ENCODE measurements at places on chromosomes 3 and 15.

DNA sequence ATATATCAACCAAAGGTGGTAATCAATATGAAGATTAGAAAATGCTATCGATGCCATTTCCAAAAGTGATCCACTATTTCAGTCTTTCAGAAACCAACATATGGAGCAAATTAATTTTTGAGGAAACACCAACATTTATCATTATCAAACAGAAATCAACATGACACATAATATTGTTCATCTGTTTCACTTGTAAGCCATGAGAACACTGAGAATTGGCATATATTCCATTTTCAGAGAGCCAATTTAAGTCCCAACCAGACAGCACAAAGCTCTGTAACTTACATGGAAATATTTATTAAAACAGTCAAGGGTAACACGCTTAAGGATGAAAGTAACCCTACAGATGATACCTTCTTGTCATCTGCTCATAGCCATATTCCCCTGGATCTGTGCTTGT lies 37.6 kb upstream of the STRIT1 start:
- no peak for DNase-seq

DNA sequence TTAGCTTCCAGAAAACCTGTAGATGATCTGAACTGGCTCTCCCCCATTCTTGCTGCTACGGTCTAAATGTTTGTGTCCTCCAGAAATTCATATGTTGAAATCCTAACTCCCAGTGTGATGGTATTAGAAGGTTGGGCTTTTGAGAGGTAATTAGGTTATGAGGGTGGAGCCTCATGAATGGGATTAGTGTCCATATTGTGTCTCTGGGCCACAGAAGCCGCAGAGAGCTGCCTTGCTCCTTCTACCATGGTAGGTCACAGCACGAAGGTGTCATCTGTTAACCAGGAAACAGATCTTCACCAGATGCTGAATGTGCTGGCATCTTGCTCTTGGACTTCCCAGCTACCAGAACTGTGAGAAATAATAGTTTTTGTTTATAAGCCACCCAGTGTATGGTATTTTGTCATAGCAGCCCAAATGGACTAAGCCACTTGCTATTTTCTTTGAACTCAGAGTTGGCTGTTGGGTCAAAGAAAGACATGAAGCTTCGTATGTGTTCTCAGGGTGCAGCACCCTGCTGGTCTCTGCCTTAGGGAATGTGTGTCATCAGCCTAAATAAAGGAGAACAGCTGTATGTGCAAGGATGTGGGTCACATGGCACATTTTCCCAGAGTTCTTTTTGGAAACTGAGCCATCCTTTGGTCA lies 317.5 kb upstream of the SLCO3A1 start:
- DNase-seq: no peak

GRCh38 chr15:48090115-48090514 lies 30.7 kb upstream of the SLC24A5 start:
- no peak for DNase-seq

DNA sequence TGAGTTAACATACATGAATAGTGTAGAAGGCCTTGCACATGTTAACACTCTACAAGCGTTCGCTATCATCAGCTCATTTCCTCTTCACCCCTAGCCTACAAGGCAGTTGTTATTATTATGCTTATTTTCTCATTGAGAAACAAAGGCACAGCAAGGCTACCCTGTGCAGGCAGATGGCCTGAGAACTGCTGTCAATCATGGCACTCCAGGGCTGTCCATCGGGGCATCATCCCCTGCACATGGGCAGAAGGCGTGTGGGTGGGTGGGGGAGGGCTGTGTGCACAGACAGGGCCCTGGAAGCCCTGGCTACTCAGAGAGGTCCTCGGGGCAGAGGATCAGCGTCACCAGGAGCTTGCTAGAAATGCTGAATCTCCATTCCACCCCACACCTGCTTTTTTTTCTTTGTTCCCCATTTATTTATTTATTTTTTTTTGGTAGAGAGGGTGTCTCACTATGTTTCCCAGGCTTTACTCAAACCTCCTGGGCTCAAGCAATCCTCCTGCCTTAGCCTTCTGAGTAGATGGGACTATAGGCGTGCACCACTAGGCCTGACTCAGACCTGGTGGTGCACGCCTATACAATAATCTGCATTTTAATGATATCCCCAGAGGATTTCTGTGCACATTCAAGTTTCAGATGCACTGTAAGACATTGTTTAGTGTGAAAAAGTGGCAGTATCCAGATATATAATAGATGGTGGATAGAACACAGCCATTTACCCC lies 9.6 kb upstream of the ZXDC start:
- no peak for DNase-seq

DNA sequence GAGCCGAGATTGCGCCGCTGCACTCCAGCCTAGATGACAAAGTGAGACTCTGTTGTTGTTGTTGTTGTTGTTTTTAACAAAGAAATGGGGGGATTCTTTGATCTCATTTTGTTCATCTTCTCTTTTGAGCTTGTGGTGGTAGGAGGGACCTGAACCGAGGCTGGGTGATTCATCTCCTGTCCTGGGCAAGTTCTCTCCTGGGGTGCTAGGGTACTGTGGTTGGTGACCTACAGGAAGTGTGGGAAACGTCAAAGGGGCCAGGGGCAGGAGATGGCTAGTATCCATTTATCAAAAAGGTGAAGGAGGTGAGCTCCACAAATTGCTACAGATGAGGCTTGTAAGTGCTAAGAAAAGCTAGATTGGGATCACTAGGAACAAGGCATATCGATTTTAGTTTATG lies 14.3 kb downstream of the PPCDC start:
- DNase-seq: no peak

DNA sequence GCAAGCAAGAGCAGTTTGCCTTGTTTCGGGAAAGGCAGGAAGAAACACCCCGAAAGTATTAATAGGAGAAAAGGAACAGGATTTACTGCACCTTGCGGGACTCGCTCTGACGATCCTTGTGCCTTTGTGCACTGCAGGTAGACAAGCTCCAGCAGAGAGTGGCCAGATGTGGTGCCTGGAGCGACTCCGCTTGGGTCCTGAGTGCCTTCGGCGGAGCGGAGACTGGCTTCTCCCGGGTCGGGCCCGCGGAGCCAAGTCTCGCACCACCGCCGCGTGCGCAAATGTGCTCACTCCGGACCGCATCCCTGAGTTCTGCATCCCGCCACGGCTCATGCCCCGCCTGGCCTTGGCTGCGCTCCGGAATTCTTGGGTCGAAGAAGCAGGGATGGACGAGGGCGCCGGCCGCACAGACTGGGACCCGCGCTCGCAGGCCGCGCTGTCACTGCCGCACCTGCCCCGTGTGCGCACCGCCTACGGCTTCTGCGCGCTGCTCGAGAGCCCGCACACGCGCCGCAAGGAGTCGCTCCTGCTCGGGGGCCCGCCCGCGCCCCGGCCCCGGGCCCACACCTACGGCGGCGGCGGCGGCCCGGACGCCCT lies 769 bp downstream of the C2CD4A start:
- DNase-seq: no peak

- no peak for DNase-seq
Observed at GRCh38 chr3:73766599-73767381, 142.0 kb upstream of the PDZRN3 start.

DNA sequence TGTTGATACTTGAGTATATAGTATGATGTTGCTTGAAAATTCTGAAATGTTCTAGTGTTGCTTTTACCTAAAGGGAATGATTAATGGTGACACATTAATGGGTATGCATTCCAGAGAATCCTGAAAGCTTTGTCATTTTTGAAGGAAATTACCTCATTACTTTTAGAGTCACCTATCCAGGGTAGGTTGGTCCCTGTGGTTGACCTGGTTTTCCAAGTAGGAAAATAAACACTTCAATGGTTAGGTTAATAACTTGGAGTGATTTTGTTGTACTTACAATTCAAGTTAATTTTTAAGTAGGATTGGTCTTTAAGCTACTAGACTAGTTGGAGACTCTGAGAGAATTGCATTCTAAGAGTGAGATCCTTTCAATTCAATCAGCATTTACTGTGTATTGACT lies 31.0 kb downstream of the MITF start:
- DNase-seq: no peak

- no peak for DNase-seq
Observed at GRCh38 chr3:144272680-144273079, 301.1 kb downstream of the DIPK2A start.

DNA sequence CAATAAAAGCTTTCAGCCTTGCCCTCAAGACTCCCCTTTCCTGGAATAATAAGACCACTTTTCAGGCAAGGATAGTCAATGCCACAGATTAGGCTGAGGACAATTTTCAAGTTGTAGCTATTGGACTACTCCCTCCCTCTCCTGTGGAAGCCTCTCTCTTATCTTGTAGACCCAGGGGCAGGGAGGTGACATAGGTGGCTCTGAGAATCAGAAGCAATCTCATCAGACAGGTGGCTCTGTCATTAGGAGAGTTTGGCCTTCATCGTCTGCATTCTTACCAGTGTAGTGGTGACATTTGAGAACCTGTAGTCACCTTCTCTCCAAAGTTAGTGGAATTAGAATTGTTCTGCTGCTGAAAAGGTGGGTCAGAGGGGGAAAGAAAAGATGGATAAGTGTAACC lies 80.0 kb downstream of the LARS2 start:
- DNase-seq: no peak

Measured in GM12864 (cell line).